ENCODE measurements at places on chromosomes 12 and 14. TPM values are rescaled to one million over a fixed set of nuclear protein-coding genes. Genes with fewer than 3 reads are reported as not detected.

GRCh38 chr12:16670456-16671050 is 64.6 kb upstream of the LMO3 start:
- no peak for DNase-seq

Gene AQP6
- total RNA-seq, result not detected

Gene B4GALNT3
- total RNA-seq, result 11.1 TPM

Gene BBS10
- 4.0 TPM for total RNA-seq

DNA sequence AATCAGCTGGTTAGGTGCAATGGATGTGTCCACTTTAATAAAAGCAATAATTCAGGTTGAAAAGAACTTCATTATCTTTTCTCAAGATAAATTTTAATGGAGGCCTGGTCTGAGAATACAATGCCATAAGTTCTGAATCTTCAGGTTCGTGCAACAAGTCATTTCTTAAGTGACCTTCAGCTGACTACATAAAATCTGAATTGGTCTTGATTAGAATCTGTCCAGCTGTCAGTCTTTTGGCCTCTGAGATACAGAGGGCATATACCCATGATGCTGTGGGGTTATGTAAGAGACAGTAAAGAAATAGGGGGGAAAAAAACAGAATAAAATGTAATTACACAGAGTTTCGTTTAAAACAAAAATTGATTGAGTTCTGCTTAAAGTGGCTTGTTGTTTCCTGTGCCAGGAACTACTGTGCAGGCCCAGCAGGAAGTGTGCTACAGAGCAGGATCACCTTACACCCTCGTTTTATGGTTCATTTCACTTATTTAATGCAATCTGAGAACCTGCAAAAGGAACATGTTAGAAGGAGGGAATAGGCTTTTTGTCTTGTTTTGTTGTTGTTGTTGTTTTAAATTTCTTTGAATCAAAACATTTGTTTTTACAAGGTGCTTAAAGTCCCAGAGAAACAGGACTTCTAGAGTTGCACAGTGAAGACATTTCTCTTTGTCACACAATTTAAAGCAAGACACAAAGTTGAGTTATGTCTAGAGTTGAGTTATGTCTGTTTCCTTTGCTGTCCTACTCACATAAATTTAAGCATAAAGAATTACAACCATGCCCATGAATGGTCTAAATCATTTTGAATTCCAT is 64.2 kb downstream of the LGR5 start:
- DNase-seq, result no peak

GRCh38 chr12:53500142-53500775 is 824 bp upstream of the TARBP2 start:
- DNase-seq, result no peak

Gene ORMDL2
- 55.2 TPM for total RNA-seq

GRCh38 chr14:100067971-100068959 is 3.0 kb downstream of the EVL start:
- peak; percentile 95 for DNase-seq

DNA sequence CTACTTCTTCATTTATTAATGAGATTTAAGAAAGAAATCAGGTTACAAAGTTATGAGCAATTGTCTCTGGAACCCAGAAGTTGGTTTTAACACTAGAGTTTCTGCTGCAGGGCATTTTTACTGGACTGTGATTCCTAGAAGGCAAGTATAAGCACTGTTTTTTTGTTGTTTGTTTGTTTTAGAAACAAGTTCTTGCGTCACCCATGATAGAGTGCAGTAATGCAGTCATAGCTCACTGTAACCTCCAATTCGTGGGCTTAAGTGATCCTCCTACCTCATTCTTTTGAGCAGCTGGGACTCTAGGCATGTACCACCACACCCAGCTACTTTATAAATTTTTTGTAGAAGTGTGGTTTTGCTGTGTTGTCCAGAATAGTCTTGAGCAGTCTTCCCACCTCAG is 25.6 kb downstream of the RAP1B start:
- DNase-seq, result no peak

- DNase-seq, result no peak
Measured at GRCh38 chr12:24773996-24774395, 174.9 kb downstream of the BCAT1 start.

DNA sequence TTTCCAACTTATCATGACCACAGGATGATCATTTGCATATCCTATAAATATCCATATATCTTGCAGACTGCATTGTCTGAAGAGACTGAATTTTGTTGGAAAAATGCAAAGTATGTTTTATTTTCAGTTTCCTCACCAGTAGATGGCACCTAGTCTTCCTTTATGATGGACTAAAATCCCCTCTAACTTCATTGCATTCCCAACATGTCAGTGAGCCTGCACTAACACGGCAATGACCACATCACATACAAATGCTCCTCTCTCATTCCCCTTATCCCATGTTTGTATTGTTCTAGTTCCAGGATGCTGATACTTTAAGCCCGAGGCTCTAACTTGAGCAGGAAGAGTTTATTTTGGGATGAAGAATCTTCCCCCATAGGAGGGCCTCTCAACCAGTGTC is 24.7 kb upstream of the MYBPC1 start:
- no peak for DNase-seq

Gene GAS2L3
- total RNA-seq, result 2.7 TPM

GRCh38 chr12:31207799-31208465 is 118.0 kb downstream of the SINHCAF start:
- no peak for DNase-seq

DNA sequence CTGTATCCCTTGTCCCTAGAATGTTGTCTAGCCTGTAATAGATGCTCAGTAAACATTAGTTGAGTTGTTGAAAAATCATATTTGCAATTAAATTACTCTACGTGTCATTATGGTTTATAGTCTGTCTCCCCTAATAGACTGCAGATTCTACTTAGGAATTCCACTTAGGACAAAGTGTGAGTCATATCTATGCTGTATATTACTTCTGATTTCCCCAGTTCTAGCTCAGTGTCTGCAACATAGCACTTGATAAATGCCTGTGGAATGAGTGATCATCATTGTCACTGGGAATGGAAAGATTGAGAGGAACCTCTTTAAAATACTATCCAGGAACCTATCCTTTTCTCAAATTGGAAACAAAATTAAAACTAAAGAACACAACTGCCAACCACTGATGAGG is 99.3 kb downstream of the TBX5 start:
- DNase-seq, result no peak

DNA sequence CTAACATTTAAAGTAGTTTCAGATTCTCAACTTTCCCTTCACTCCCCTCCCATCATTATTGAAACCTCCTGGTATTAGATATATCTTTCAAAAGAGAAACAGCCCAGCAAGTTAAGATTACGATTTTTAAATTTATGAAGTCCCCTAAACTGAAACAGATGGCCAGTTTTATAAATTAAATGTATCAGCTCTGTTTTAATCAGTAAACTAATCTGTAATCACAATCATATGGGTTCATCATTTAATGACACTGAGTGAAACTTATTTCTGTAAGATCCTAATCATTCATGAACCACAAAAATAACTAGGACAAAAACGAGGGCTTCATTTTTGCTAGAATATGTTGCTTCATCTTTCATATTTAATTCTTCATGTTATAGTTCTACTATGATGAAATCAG is 137.8 kb downstream of the EPS8 start:
- DNase-seq, result no peak

DNA sequence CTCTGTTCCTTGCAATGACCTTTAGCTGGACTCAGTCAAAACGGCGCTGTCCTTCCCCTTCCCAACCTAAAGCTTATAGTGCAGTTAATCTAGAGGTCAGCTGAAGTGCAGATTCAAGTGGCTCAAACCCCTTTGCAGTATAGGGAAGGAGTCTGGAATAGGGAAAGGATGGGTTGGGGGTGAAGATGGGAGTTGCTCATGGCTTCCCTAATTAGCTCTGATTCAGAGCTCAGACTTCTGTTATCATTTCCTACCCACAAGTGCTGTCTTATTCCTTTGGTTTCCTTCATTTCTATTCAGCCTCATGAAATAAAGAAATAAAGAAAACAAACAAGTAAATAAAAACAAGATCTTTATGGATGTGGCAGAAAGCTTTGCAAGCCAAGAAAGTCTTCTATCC is 264.0 kb upstream of the HMGA2 start:
- DNase-seq, result no peak

Gene DPY19L2
- total RNA-seq, result 1.2 TPM

GRCh38 chr14:20328705-20329104 is 4.4 kb downstream of the CCNB1IP1 start:
- DNase-seq, result no peak

Gene AMN
- total RNA-seq, result 0.95 TPM

DNA sequence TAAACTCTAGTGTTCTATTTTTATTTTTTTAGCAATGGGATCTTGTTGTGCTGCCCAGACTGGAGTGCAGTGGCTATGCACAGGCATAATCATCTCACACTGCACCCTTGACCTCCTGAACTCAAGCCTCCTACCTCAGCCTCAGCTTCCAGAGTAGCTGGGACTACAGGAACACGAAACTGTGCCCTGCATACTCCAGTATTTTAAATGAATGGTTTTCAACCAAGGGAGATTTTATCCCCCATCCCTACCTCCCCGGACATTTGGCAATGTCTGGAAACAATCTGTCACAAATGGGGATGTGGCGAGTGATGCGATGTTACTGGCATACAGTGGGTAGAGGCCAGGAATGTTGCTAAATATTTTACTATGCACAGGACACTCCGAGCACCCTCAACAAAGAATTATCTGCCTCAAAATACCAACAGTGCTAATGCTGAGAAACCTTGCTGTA is 2.1 kb downstream of the CBX5 start:
- DNase-seq, result no peak

- DNase-seq, result no peak
Measured at GRCh38 chr14:81473456-81474147, 60.1 kb downstream of the SEL1L start.

Gene DRAM1
- 2.6 TPM for total RNA-seq

- no peak for DNase-seq
Measured at GRCh38 chr12:2639020-2639298, 155.8 kb upstream of the FKBP4 start.
